ENCODE measurements at places on chromosomes 3 and 15.

- DNase-seq, result no peak
Observed at GRCh38 chr3:154229217-154229590, 95.1 kb downstream of the DHX36 start.

DNA sequence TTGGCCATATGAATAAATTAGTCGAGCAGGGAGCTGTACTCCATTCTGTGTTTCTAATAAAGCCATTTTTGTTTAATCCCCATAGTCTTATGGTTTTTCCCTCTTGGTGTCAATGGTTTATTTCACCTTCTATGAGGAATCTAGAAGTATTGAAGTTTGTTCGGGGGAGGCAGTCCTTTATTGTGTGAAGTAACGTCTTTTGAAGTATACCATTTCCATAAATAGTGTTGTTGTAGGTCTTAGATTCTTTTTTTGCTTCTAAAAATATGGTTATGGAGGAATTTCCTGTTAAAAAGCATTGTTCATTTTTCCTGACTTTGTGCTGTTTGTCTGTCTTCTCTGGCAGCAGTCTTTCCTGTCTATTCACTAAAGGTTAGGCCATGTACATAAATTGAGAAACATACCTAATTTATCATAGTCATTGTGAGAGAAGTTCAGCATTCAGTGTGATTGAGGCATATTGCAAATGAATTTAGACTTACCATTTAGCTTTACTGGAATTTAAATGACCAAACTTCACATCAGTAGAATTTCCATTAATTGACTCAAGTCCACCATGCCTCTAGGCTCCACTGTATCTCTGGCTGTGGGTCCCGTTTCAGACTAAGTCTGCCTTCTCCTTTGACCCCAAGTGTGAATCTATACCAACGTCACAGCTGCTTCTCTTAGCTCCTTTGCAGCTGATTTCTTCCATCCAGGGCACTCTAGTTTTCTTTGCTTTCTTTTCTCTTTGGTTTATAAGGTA lies 37.3 kb downstream of the YEATS2 start:
- no peak for DNase-seq

DNA sequence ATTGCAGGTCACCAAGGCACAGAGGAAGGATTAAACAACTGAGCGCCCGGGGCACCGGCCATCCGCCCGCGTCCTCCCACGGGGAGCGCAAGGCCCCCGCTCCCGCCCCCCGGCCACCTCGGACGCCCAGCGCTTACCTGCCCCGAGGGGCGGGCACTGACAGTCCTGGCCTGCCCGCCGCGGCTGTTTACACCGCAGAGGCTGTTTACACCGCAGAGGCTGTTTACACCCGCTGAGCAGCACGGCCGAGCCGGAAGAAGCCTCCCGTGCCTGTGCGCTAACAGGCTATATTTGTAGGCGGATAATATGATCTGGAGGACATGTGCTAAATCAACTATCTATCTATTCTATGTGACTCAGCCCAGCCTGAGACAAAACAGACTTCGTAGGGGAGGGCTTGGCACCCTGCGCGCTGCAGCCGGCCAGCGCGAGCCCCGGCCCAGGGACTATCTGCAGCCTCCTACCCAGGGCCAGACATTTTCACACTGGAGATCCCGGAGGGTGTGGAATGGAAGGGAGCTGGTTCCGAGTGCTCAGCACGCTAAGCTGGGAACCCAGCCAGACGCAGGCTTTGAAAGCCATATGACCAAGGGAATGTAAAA lies at the start of gene LRRC2:
Gene LRRC2, minus strand, starts transcription at position 263 of the 602 bp plus-strand sequence. CDS start 14,711 bp downstream, outside the sequence.
- DNase-seq, result no peak

DNA sequence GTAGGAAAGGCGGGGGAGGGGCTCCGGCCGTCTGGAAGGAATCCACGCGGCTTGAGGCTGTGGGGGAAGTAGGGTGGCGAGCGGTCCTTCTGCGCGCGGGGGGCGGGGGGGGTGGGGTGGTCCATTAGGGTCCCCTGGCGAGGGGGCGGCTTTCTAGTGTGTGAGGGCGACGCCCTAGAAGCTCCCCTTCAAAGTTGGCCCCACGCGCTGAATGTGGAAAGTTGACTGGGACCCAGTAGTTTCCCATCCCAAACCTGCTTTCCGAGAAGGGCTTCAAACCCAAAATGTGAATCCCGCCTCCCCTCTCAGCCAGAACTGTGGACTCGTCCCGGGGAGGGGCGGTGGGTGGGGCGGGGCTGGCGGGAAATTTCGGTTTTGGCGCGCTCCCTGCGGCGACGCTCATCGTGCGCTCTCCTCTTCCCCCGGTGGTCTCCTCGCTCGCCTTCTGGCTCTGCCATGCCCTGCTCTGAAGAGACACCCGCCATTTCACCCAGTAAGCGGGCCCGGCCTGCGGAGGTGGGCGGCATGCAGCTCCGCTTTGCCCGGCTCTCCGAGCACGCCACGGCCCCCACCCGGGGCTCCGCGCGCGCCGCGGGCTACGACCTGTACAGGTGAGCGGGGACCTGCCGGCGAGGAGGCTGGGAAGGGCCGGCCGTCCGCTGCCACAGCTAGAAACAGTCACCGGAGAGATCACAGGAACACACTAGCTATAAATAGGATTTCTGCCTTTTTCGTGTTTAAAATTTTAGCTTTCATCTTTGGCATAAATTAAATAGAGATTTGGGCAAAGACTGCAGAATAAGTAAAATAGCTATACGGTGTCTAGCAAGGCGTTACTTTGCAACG lies 790 bp downstream of the DUT start:
- no peak for DNase-seq

Data from cortex of kidney (tissue), 1 donor.